Stimulated activated CD4-positive, alpha-beta T cell treated with anti-CD3 and anti-CD28 coated beads, Interleukin-15, amount 100 ng/mL, for 48 hours (primary cell): ENCODE measurements at places on chromosomes 1 and 21.
A peak's percentile ranks its signal among the peaks of the same experiment; 100 is the strongest.

DNA sequence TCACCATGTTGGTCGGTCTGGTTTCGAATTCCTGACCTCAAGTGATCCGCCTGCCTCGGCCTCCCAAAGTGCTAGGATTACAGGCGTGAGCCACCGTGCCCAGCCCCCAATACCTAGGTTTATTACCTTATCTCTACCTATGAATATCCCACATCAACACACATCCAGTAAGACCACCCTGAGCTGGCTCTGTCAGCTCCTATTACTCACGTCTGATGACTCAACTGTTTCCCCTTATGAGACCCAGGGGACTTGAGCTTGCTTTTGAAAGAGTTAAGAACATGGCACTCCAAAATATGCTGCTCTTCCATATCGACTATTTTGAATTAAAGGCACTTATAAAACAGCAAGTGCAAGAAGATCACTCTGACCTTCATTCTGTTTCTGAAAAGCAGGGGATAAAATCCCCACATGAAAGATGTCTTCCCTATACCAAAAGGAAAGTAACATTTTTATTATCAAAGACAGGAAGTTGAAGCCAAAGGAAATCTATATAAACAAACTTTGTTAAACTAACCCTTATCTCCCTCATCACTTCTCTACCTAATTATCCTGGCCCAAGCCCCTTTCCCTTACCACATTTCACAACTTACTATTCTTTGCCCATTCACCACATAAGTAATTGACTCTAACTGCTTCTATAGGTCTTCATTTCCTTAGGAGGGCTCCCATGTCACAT, 41.3 kb upstream of the OSBPL9 start:
- DNase-seq, result no peak

GRCh38 chr1:14733048-14733778, 134.7 kb downstream of the KAZN start:
- DNase-seq, result no peak

- no peak for DNase-seq
Observed at GRCh38 chr1:221025956-221026355, 146.7 kb downstream of the HLX start.

DNA sequence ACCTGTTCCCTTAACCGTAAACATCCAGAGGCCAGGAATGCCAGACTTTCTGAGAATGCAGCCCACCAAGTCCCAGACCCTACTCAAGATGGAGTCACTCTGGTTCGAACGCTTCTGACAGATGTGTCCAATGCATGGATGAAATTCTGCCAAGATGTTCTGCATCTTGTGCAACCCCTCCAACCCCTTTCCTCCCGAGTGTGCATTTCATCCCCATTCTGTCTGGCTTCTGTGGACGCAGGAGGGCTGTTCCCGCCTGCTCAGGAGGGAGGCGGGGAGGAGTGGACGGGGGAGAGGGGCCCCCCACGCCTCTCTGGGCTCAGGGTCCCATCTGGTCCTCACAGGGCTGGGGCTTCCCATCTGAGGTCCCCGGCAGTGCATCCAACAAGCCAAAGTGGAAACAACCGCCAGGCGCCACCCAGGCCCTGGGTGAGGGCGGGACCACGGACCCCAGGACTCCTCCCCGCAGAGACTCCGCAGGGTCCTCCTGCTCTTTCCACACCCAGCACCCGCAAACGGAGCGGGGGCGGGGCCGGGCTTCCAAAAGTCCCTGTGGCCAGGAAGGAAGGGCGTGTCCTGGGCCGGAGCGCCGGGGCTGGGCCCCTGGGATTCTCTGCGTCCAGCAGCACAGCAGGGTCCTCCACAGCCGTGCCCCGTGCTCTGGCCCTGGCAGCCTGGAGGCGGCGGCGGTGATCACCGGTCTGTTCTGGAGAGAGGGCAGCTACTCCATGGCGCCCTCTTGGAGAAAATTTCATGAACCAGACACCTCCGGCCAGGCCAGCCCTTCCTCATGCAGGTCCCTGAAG, 27.8 kb upstream of the SUMO3 start:
- peak; percentile 33 for DNase-seq

GRCh38 chr1:147849098-147849895, 53.3 kb upstream of the GJA8 start:
- DNase-seq, result no peak

DNA sequence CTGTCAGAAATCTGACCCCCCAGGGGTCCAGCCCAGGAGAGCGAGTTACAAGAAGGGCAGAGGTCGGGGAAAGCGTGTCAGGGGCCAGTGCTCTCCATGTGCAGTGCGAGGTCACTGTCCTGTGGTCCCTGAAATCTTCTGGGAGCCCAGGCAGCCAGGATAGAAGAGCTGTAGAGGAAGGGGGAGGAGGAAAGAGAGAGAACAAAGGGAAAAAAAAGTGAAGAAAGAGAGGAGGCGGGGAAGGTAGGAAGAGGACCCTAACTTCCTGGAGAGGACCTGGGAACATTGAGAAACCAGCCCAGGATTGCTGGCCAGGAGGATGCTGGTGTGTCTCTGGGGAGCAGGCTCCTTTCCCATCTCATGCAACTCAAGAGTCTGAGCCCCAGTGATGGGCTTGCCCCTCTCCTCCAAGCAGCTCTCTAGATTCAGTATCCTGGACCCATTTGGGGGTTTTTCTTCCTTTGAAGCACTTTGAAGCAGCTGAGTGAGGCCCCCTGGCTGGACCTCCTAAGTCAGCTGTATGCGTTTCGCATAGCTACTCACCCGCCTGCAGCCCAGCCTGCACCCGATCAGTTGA, 6.8 kb upstream of the INAVA start:
- DNase-seq, result no peak

DNA sequence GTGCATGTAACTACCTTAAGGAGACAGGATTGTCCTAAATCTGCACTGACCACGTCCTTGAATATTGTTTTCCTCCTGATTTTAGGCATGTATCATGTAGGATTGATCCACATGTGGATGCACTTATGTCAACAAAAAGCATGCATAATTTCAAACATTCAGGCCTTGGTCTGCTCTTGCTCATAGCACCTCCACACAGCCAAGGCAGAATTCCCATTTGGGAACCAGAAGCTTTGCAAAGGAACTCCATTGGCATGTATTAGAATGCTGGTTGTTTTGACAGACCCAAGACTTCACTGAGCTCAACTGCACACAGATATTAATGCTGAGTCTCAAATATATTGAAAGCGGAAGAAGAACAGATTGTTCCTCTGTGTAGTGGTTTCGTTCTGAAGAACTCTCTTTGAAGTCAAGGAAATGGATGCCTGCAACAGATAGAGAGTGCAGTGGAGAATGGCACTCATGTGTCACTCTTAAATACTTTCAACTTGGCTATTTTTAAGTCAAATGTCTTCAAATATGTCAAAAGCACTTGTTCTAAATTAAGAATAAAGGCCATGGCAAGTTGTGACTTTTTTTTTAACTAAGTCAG, 387.6 kb downstream of the LTN1 start:
- DNase-seq, result no peak

DNA sequence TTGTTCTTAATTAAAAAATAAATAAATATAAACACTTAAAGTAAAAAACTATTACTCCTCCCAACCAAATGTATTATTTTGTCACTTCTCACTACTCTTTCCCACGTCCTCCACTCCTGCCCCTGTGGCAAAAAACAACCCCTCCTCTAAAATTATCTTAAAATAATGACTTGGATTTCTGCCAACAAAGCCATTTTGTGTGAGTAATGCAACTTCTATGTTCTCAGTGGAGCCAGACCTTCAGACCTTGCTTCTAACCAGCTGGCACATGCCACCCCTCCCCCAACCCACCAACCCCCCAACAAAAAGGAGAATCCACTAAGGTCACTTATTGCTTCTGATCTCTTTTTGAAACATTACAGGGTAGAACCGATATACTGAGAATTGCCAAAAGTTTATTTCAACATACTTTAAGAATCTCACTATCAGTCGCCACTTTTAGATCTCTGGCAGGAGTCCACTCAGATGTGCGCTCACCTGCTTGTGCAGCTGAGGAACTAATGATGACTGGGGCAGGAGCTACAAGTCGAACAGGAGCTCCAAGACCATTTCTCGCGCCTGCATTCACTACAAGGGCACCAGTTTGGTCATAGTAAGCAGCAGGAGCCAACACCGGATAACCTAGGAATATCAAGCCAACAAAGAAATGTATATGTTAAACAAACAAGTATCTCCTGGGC, 58.3 kb upstream of the SDC3 start:
- DNase-seq, result no peak

DNA sequence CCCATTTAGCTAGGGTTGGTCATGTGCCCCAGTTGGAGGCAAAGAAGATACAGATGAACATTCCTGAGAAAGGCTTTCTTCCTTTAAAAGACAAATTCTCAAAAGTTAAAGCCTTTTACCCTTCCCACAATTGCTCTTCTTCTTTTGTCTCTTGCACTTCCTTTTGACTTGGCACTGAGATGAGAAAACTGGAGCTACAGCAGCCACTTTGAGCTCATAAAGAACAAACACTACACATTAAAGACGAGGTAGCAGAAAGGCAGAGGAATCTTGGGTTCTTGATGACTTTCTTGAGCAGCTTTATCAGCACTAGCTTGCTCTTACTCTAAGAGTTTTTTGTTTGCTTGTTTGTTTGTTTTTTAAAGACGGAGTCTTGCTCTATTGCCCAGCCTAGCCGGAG, 92.2 kb downstream of the DAB1 start:
- DNase-seq, result no peak

DNA sequence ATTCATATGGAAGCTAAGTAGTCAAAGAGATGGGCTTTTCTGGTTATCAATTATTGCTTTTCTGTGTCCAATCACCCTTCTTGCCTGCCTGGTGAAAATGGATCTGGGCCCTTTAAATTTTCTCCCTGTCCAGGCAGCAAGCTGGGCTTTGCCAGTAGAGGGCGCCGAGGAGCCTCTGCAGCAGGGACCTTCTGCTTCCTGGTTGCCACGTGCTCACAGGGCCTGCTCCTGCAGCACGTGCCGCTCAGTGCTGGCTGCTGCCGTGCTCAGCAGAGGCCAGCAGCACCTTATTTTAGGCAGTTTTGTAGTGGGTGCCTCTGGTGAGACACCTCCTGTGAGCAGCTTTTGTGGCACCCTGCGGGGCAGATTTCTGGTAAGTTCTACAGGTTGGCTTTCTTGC, 4.0 kb downstream of the ACTL8 start:
- DNase-seq, result peak; percentile 3

DNA sequence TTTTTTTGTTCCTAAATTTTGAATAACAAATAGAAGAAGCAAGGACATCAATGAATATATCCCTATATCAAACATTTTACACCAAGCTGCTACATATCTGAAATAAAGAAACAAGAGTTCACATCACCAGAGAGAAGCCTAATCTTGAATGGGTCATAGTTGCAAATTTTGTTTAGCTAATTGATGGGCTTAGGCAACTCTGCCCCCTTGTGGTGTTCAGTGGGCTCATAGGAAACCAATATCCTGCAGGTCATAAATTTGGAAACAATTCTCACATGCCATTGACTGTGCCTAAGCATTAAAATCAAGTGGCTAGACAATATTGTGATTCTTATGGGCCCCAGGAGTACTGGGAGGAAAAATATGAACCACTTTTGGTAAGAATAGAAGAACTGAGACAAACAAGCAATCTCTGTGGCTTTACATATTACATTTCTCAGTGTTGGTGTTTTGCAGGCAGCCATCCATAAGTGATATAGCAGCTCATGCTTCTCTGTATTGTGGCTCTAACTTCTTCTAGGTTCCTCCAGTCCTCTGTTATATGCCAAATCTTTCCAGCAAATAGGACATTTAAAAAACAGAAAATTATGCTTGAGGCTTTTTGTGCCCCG, 1262.8 kb upstream of the PRMT6 start:
- DNase-seq, result peak; percentile 3

GRCh38 chr21:42580076-42580792, 66.6 kb downstream of the SLC37A1 start:
- no peak for DNase-seq

- DNase-seq, result no peak
Observed at GRCh38 chr1:185110145-185110544, 46.6 kb downstream of the TRMT1L start.
